ENCODE measurements at places on chromosomes 11 and 22. TPM values are rescaled to one million over a fixed set of nuclear protein-coding genes. Genes with fewer than 3 reads are reported as not detected.
A peak's percentile ranks its signal among the peaks of the same experiment; 100 is the strongest.

DNA sequence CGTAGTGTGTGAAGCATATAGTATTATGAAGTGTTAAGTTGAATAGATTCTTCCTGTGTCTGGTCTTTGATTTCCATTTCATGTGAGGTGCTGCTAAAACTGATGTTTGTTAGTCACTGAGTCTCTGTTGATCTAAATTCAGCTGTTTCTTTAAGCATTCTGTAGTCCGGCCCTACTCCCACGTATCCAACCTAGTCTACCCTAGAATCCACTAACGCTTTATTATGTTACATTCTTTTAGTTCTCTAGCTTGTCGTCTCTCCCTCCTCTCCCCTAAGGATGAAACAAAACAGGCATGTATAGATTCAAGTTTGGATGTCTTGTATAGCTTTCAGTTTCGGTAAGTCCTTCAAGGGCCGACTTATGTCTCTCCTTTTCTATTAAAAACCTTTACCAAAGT lies 4.1 kb downstream of the WEE1 start:
- peaks cover 14% of the 10 kb centered on the region for H3K36me3 ChIP-seq
- H3K27ac ChIP-seq: peak overlapping the region; percentile 45
- H3K4me3 ChIP-seq: no peak overlapping the region
- DNase-seq: peak; percentile 32
- H3K27me3 ChIP-seq: no peaks in the 10 kb centered on the region

DNA sequence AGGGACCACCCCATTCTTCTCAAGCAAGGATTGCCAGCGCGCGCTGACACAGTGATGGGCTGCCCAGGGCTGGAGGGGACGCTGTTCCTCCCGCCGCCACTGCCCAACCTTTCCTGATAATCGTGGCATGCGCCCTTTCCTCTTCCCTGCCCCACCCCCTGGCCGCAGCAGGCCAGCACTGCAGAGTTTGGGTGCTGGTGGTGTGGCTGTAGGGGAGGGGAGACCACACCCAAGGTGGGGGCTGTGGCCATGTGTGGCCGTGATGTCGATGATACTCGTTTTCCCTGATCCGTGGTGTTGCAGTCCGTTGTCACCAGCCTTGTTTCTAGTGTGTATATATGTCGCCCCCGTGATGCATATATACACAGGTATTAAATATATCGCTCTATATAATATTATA lies 22.8 kb upstream of the TEF start:
- H3K36me3 ChIP-seq: peaks cover 54% of the 10 kb centered on the region
- H3K27ac ChIP-seq: no peak overlapping the region
- DNase-seq: no peak
- H3K27me3 ChIP-seq: no peaks in the 10 kb centered on the region
- H3K4me1 ChIP-seq: peaks cover 12% of the 10 kb centered on the region
- no peak overlapping the region for H3K4me3 ChIP-seq

DNA sequence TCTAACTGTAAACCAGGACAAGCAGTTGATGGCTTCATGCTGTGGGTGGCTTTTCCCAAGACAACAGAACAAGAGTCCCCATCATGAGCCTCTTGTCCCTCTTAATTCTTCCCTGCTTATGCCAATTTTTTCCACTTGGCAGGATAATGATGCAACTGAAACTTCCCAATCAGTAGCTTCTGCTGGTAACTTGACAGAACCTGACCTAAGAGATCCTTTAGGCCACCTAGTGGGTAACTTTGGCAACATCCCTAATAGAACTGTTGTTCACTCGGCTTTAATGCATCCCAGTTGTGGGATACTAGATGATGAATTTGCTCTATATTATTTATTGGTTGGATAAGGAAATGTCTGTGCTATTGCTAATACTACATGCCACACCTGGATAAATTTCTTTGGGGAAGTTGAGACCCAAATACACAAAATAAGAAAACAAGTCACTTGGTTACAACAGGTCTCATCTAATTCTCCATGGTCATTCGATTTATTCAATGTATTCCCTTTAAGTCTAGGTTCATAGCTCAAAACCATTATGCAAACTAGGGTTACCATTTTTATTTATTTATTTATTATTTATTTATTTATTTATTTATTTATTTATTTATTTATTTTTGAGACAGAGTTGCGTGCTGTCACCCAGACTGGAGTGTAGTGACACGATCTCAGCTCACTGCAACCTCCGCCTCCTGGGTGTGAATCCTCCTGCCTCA lies 41.4 kb upstream of the NFAM1 start:
- H3K27ac ChIP-seq: no peak overlapping the region
- no peaks in the 10 kb centered on the region for H3K36me3 ChIP-seq
- DNase-seq: peak; percentile 54
- peaks cover 9% of the 10 kb centered on the region for H3K27me3 ChIP-seq

DNA sequence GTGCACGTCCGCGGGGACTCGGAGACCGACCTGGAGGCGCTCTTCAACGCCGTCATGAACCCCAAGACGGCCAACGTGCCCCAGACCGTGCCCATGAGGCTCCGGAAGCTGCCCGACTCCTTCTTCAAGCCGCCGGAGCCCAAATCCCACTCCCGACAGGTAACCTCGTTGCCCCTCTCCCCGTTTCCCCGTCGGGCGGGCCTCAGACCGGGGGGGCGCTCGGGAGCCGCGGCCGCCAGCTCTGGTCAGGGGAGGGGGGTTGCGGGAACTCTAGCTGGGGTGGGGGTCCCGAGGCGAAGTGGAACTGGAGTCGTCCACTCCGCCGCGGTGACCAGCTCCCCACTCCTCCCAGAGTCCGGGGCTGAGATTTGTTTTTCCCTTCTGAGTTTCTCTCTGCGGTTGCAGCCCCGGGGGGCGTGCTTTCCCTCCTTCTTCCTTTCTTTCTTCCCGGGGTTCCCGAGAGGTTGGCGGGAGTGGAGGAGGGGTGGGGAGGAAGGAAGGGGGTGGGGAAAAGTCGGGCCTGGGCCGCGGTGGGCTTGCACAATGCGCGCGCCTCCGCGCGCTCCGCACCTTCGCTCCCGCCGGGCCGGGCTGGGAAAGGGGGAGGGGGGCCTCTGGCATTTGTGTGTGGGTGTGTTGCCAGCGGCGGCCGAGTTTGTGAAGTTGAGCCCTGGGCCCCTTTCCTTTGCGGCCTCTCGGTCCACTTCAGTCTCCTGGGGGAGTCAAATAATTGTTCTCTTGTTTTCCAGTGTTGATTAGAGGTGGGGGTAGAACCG lies 952 bp downstream of the YAP1 start:
- H3K27me3 ChIP-seq: no peaks in the 10 kb centered on the region
- DNase-seq: peak; percentile 90
- peak overlapping the region; percentile 99 for H3K27ac ChIP-seq
- peaks cover 3% of the 10 kb centered on the region for H3K4me1 ChIP-seq
- peaks cover 2% of the 10 kb centered on the region for H3K36me3 ChIP-seq

DNA sequence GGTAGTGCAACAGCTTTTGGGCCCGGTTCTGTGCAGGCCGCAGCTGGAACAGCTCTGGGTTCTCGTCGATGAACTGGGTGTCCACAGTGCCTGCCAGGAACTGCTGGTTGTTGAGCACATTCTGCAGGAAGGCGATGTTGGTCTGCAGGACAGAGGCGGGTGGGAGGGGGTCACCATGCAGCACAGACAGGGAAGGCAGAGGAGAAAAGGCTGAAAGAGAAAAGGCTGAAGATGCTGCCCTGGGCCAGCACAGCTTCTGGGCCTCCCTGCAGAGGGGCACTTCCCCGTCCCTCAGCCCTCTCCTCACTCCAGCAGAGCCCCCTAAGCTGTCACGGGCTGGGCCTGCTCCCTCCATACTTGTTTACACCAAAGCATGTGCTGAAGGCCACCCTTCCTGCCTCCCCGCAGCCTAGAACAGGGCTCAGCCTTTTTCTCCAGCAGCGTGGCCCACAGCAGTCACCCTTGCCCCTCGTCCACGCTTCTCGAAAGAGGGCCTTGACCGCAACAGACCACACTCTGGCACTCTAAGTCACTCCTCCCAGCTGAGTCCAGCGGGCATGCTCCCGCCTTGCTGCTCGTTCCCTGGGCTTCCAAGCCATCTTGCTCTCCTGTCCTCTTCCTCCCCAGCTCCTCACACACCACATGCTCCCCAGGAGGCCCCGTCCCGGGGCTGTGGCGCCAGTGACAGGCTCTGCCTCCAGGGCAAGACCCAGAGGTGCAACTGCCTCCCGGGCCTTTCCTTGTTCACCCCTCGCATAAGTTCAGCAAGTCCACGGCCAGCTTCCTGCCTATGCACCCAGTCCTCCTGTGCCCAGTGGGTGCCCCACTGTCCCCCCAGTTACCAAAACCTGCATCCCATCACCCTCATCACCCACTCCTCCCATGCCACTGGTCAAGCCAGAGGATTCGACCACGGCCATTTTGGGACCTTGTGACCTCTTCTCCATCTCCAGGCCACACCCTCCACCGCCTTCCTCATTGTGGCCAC lies 3.3 kb upstream of the LRFN4 start:
- DNase-seq: no peak
- no peak overlapping the region for H3K4me3 ChIP-seq
- H3K27me3 ChIP-seq: no peaks in the 10 kb centered on the region
- H3K4me1 ChIP-seq: peaks cover 16% of the 10 kb centered on the region
- H3K27ac ChIP-seq: no peak overlapping the region

DUSP8 gene
- total RNA-seq: 1.5 TPM

SEC14L6 gene
- total RNA-seq: 0.35 TPM

C11orf87 gene
- total RNA-seq: 0.09 TPM
